ENCODE measurements at places on chromosomes 2 and 18.

GRCh38 chr2:15159751-15160177 lies 401.4 kb downstream of the NBAS start:
- DNase-seq = no peak

- no peak for DNase-seq
Observed at GRCh38 chr2:52732849-52733395, 1034.7 kb upstream of the CHAC2 start.

- DNase-seq = no peak
Observed at GRCh38 chr18:66795051-66795450, 191.2 kb upstream of the CDH19 start.

- no peak for DNase-seq
Observed at GRCh38 chr2:219576505-219577388, 4.6 kb downstream of the INHA start.

DNA sequence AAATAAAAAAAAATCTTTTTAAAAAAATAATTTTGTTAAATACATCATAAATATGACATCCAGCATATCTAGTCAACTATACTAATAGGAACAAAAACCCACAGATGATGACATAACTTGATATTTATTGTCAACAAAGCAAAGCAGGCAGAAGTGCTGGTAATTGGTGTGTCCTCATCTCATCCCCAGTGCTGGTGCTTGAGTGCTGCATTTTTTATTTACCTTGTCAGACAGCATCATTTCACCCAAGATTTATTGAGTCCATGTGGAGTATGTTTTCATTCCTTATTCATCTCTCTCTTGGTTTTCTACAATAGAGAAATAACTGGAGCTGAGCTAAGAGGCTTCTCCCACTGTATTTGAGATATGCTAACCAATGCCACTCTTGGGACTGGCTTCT lies 191.6 kb upstream of the SLC14A2 start:
- DNase-seq = no peak

DNA sequence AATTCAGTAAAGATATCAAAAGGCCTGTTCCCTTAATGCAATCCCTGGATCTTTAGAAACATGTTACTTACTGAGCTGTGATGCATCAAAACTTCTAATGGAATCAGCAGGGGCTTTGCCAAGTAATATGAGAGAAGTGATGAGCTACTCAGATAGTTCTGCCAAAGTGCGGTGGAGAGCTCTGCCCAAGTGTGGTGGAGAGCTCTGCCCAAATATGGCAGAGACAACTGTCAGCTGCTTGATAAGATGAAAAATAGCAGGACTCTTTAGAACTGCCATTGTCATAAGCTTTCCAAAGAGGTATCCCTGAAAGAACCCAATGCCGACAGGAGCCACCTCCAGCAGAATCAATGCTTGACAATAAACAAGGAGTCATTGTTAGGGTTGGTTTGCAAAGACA lies 167.9 kb upstream of the SLC39A10 start:
- DNase-seq = no peak

DNA sequence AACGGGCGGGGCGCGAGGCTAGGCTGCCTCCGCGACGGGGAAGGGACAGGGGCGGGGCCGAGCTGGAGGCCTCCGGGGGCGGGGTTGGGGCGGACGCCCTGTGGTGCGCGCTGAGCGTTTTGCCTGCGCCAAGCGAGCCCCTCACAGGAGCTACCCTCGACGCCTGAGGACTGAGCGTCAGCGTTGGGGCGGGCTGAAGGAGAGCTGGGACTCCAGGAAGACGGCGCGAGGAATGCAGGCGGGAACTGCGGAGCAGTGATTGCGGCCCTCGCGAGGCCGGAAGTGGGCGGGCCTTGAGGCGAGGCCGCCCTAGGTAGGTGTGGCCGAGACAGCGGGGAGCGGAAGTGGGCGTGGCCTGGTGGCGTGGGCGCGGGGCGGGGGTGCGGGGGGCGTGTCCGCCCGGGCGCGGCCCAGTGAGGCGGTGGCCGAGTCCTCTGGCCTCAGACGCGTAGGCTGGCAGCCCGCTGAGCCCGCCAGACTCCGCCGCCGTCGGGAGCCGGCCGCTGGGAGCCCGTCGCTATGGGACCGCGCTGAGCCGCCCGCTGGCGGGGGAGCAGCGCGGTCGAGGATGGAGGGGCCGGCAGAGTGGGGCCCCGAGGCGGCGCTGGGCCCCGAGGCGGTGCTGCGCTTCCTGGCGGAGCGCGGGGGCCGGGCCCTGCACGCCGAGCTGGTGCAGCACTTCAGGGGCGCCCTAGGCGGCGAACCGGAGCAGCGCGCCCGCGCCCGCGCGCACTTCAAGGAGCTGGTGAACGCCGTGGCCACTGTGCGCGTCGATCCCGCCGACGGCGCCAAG lies at the start of the genes SEPTIN10 and SOWAHC:
TSS of gene SEPTIN10 (minus strand) at position 45 of the 793 bp plus-strand sequence. CDS start 139 bp downstream, outside the sequence.
TSS of gene SOWAHC (plus strand) at position 443 of the 793 bp plus-strand sequence. CDS start at position 569, 126 bp downstream.
- DNase-seq = peak; percentile 52

DNA sequence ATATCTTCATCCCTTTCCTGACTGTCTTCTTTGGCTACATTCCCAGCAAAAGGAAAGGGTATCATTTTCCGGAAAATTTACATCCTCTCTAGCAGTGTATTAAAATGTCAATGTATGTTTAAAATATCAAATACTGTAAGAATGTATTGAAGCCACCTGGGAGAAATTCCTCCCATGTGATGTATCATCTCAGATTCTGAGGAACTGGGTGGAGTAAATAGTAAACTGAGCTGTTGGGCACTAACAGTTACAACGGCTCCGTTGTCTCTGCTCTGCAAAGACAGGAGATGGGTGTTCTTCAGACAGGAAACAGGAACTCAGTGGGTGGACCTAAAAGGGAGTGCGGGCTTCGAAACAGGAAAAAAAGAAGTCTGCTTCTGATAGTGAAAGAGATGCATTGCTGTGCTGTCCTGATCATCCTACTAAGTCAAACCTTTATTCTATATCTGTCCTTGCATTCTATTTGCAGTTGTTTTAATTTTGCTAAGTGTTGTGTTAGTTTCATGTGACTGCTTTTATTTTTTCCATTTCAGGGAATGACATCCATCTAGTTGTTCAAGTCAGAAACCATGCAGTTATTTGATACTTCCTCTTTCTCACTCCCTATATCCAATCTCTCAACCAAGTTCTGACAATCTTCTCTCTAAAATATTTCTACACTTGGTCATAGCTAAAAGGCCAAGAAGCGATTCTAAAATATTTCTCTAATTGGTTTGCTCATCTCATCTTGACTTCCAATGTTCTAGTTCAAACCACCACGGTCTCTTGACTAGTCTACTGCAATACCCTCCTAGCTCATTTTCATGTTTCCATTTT lies 19.4 kb downstream of the DOK1 start:
- no peak for DNase-seq

- DNase-seq = no peak
Observed at GRCh38 chr2:165044505-165045303, 89.4 kb upstream of the SLC38A11 start.

- DNase-seq = no peak
Observed at GRCh38 chr18:24446953-24447538, 13.4 kb upstream of the HRH4 start.

DNA sequence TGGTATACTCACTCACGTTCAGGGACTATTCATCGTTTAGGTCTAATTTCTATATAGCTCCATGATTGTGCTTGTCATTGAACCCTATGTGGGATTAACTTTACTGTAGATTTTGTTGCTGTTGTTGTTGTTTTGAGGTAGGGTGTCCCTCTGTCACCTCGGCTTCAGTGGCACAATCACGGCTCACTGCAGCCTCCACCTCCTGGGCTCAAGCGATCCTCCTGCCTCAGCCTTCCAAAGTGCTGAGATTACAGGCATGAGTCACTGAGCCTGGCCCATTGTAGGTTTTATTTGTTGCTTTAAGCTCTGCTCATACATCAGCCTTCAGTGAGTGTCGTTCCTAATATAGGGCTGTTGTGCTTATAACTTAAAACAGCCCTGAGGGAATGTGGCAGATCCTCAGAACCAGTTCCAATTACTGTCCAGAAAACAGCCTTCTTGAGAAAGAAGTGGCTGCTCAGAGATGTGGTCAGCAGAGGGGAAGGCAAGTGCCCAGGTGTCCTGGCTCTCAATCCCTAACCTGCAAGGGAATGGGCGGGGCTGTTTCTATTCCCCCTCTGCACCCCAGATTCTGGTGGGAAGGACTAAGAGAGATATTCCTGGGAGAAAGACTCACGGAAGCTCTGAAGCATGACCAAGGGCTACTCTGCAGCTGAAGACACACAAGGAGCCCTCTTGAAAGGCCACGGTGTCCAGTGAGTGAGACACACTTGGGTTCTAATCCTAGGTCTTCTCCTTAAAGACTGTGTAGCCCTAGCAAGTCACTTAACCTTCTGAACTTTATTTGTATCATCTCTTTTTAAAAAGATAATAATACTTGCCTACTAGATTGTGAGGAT lies 79.6 kb upstream of the LCLAT1 start:
- no peak for DNase-seq

DNA sequence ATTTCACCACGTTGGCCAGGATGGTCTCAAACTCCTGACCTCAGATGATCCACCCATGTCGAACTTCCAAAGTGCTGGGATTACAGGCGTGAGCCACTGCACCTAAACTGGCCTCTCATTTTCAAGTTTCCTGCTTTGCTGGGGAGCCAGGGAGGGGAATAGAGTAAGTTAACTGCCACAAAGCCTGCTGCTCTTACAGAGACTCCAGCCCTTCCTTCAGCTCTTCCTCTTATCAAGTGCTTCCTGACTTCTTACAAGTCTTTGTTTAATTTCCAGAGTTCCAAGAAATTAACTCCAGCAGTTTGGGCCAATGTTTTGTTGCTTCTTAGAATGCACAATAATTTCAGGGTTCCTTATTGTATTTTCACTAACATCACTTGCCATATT lies 24.3 kb upstream of the UBE2F start:
- DNase-seq = no peak

DNA sequence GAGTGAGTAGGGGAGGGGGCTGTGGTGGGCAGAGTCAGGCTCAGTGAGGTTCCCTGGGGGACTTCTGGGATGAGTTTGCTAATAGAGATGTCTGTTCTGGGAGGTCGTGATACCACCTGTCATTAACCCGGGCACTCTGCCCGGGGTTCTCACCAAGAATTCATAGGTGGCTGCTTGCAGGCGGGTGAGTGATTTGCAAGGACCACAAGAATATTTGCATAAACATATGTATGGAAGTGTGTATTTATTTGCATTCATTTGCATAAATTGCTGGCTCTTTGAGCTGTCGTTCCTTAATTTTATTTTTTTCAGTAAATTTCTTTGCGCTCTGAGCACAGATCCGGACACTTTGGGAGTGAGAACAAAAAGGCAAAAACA lies 260.0 kb downstream of the ATAD2B start:
- DNase-seq = no peak

GRCh38 chr18:8616028-8616401 lies 6.8 kb downstream of the RAB12 start:
- DNase-seq = no peak

DNA sequence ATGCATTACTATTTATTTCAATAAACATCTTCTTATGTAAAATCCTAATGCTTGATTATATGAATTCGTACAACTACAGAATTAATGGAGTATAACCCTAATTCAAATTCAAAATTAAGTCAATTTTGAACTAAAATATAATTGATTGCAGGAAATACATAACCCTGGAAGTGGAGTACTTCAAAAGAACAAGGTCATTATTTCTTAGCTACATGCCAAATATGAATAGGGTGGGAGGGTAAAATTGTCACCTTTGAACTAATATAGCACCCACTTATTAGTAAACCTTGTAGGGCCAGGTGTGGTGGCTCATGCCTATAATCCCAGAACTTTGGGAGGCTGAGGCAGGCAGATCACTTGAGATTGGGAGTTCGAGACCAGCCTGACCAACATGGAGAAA lies 895.4 kb upstream of the ACVR2A start:
- DNase-seq = no peak

DNA sequence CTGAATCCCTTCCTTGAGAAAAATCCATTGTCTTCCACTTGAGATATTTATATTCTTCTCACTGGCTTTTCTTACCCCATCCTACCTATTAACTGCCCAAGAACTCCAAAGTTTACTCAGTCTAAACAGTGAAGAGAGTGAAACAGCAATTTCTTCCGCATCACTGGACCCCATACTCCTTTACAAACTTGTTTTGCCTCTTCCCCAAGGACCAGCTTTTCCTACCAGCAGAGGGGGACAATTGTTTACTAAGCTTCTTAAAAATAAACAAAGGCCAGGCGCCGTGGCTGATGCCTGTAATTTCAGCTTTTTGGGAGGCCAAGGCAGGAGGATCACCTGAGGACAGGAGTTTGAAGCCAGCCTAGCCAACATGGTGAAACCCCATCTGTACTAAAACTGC lies 52.0 kb downstream of the LRATD1 start:
- DNase-seq = no peak

DNA sequence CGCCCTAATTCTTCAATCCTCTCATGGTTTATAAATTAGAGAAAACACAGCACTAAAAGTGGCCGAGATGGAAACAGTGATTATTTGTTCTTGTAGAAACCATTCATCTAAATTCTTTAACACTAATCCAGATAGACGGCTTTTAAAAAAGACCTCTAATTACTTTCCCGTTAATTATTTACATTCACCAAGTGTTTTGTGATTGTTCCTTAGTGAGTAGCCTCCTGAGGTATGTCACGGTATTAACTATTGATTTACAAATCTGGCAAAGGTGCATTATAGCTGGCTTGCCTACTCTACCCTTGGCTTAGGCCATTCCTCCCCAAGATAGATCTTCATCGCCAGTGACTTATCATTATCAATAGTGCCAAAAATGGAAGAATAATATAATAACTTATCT lies 436.4 kb upstream of the ST6GAL2 start:
- no peak for DNase-seq

DNA sequence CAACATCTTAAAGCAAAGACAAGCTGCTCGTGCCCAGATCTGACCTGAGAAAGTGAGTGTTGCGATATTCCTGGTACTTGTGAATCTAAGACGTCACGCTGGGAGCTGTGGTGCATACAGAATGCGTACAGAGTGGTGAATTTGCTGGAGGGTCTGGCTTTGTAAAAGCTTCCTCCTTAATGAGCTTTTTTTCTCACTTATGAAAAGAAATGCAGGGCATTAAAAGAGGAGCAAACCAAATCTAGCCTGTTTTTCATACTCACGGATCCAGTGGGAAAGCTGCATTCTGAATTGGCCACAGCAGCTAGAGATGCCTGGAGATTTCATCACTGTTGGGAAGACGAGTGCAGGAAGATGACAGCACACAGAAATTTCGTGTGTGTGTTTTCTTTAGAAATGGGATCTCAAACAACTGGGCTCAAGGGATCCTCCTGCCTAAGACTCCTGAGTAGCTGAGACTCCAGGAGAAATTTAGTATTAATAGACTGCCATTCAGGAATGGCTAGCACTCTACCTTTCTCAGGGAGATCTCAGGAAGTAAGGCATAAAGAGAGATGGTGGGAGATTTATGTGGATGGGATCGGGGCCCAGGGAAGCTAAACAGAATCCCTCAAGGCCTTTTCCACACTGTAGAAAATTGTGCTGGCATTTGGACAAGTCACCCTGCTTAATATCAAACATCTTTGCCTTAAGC lies 181.3 kb downstream of the ALPK2 start:
- DNase-seq = no peak

DNA sequence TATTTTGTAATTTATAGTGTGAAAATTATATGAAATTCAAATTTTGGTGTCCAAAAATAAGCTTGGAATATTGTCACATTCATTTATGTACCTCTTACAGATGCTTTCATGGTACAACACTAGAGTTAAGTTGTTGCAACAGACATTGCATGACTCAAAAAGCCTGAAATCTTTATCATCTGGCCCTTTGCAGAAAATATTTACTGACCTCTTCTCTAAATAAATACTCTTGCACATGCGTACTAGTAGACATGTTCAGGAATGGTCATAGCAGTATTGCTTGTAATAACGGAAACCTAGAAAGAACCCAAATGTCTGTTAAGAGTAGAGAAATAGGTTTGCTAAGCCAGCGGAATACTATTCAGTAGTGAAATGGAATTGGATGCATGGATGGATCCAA lies 60.4 kb downstream of the GALNT1 start:
- DNase-seq = no peak

GRCh38 chr2:235381261-235381912 lies 112.5 kb upstream of the AGAP1 start:
- DNase-seq = no peak

GRCh38 chr2:241833101-241833663 lies 24.2 kb downstream of the NEU4 start:
- no peak for DNase-seq
